Activated naive CD8-positive, alpha-beta T cell treated with anti-CD3 and anti-CD28 coated beads, Interleukin-2, amount 50 U/mL, for 24 hours (primary cell): ENCODE measurements at places on chromosomes 6 and 20.

DNA sequence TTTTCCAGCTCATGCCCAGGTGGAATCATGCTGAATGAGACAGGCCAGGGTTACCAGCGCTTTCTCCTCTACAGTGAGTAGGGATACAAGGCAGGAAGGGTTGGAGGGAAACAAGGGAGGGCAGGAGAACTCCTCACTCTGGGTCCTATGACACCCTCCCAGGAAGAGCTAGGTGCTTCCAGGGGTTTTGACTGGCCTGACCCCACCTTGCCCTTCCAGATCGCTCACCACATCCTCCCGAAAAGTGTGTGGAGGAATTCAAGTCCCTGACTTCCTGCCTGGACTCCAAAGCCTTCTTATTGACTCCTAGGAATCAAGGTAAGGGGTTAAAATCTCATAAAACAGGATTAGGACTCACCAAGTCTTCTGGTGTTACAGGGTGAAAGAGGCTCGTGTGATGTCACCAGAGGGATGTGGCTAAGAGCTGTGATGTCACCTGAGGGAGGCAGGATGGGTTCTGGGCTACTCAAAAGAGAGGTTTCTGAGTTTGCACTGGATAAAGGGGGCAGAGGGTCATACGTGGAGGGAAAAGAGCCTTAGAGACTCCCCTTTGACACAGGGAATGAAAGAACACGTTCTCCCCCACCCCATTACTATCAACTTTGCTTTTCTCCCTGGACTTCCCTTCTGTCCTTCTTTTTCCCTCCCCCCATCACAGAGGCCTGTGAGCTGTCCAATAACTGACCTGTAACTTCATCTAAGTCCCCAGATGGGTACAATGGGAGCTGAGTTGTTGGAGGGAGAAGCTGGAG, 1.9 kb downstream of the APOM start:
- DNase-seq: no peak

DNA sequence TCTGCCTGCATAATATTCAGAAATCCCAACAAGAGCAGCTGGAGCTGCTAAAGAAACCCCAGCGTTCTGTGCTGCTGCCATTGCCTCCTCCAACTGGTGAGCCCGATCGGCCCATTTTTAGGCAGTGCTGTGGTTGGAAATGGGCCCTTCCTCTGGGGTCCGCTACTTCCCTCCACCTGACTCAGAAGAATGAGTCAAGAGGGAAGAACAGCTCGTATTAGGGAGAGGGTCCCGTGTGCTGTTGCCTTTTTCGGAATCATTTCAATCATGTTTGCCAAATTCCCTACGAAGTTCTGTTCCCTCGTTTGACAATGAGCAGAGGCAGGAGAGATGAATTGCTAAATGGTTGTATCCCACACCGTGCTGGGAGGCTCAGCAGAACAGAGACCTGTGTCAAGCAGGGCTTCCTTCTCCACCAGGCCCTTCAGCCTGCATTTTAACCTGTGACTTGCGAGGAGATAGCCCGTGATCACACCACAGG, 38.4 kb downstream of the THBS2 start:
- no peak for DNase-seq

- no peak for DNase-seq
Measured at GRCh38 chr20:57990396-57990987, 238.0 kb downstream of the ANKRD60 start.

GRCh38 chr6:167103041-167103891, 19.6 kb upstream of the CCR6 start:
- DNase-seq: no peak

DNA sequence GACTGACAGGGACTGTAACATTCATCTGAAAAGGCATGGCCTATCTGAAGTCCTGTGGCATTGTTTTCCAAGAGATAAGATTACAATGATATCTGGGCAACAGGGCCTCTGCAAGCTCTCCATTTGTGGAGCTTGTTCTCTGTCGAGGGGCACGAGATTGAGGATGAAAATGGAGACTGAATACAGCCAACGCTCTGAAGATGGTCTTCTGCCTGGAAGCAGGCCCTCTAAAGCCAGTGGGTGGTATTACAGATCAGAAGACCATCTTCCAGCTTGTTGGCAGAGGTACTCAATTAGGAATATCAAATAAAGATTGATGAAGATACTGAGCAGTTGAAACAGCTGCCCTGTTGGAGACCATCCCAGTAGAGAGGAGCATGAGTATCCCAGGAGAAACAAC, 288.2 kb downstream of the CENPW start:
- DNase-seq: no peak

- DNase-seq: peak; percentile 13
Measured at GRCh38 chr6:133889557-133890403, 867 bp downstream of the TCF21 start.

- DNase-seq: no peak
Measured at GRCh38 chr6:89763550-89763949, 56.0 kb downstream of the MDN1 start.

- DNase-seq: no peak
Measured at GRCh38 chr6:145295746-145296145, 439.6 kb downstream of the EPM2A start.

DNA sequence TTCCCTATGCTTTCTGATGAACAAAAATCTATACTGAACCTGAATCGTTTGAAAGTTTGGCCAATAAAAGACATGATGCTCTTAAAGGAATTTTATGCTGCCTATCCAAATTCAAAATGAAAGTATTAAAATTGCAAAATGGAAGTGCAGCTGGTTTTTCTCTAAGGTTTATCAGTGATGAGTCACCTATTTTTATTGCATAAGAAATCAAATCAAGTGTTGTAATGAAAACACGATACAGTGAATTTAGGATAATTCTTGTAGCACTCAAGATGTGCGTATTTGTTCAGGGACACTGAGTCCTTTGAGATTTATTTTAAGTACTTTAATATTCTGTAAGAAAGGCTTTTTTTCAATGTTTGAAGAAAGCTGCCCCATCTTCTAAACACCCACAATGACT, 409.5 kb downstream of the ADGRB3 start:
- no peak for DNase-seq

DNA sequence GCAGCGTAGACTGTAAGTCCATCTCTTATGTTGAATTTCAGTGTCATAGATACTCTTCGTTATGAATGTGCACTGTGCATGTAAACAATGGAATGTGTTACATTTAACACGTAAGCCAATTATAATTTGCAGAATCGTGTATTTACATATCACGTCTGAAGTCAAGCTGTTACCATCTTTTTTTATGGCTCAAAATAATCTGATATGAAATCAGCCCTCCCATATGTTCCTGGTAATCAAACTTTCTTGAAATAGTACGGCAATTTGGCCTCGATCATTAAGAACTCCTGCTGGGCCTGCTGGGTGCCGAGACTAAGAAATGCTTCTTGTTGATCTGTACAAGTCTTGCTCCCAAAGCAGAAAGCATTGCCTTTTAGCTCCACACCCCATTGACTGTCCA, 89.6 kb upstream of the DOK5 start:
- no peak for DNase-seq

DNA sequence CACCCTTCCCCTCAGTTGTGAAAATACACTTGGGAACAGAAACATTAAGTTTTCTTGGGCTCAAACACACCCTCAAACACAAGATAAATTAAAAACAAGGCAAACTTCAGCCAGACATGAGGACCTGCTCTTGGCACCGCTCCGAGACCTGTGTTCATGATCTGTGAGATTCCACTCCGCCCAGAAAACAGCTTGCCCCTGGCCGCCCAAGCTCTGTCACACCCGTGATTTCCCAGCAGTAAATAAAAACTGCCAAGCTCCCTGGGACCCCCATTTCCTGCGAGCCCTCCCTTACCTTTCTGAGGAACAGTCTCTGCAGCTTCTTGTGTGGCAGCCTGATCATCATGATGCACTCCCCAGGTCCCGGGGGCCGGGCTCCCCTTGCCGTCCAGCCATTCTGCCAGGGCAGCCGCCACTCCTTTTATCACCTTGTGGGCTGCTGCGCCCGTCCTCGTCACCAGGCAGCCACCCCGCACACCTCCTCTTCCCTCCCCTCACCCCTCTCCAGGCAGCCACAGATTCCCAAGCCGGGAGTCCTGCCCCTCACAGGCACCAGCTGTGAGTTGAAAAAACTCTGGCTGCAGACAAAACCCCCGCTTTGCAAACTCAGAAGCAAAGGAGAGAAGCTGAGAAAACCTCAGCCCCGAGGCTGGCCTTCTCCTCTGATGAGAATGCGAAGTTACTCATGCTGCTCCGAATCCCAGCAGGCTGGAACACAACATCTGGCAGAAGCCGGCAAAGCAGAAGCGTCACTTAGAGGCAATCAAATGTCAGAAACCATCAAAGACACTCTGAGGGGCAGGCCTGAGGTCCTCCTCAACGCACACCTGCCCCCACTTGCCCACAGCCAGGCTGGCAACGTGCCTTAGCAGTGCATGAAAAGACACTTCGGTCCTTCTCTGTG, 130.4 kb upstream of the RPS6KA2 start:
- DNase-seq: peak; percentile 13

GRCh38 chr20:14126856-14127255, 131.5 kb downstream of the MACROD2 start:
- DNase-seq: no peak

DNA sequence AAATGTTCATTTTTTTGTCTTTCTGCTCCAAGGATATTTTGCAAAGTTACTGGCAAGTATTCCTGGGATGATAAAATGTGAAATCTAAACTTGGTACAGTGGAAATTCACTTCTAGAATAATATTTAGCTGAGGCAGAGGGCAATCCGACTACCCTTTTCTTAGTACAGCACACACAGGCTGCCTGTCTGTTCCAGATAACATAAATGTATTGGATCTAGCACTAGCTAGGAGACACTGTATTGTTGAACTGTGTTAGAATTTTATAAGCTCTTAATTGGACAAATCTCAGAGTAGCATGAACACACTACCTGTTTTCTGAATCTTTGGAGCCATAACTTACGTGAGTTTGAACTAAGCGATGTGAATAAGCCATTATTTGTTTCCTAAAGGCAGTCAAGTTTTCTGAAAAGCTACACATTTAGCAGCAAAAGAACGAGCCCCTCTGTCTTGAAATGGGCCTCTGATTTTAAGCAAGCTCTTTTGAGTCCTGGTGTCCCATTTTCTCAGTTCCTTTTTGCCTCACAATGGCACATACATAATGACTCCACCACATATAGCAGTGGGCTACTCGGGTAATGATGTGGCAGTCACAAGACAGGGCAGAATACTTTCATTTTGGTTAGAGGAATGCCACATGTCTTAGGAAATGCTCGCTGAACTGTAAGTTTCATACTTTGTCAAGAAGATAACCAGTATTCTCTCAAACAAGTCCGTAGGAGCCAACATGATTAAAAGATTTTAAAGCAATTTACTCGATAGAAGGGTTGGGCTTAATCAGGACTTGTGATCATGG, 116.5 kb upstream of the ESR1 start:
- DNase-seq: no peak
